ENCODE measurements at places on chromosomes 3 and 15.
A peak's percentile ranks its signal among the peaks of the same experiment; 100 is the strongest.

DNA sequence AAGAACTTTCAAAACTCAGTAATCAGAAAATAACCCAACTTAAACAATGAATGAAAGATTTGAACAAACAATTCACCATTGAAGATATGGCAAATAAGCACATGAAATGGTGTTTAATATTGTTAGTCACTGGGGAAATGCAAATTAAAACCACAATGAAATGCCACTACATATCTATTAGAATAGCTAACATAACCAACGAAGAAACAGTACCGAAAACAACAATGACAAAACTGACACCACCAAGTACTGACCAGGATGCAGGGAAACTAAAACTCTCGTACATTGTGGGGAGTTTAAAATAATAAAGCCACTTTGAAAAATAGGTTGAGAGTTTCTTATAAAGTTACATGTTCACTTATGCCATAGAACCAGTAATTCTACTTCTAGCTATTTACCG, 69.1 kb downstream of the KBTBD8 start:
- DNase-seq = no peak

DNA sequence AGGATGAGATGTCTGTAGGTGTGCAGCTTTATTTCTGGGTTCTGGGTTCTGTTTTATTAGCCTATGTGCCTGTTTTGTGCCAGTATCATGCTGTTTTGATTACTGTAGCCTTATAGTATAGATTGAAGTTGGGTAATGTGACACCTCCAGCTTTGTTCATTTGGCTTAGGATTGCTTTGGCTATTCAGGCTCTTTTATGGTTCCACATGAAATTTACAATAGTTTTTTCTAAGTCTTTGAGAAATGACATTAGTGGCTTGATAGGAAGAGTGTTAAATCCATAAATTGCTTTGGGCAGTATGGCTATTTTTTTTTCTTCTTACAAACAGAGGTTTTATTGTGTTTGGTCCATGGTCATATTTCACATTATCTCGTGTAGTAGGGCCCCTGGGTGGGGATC, 285.8 kb upstream of the GADL1 start:
- no peak for DNase-seq

- DNase-seq = peak; percentile 7
Observed at GRCh38 chr15:64571857-64572291, 111.5 kb downstream of the ZNF609 start.

GRCh38 chr3:174232658-174233429, 626.3 kb upstream of the NAALADL2 start:
- no peak for DNase-seq

DNA sequence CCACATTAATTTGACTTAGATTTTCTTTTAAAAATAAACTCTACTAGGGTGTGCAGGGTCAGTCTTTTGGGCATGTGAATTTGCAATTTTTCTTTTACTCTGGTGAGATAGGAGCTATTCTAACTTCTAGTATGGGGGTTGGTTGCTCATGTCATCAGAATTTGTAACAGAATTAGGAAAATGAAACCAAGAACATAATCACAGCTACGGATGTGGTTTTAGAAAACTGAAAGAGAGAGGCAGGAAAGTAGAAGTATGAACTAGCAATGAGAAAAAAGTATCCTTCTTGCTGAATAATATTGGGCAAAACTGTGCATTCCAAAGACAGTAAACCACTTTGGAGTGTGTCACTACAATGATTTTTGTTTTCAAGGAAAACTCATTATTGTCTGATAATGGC, 43.3 kb downstream of the ADPGK start:
- DNase-seq = peak; percentile 14

DNA sequence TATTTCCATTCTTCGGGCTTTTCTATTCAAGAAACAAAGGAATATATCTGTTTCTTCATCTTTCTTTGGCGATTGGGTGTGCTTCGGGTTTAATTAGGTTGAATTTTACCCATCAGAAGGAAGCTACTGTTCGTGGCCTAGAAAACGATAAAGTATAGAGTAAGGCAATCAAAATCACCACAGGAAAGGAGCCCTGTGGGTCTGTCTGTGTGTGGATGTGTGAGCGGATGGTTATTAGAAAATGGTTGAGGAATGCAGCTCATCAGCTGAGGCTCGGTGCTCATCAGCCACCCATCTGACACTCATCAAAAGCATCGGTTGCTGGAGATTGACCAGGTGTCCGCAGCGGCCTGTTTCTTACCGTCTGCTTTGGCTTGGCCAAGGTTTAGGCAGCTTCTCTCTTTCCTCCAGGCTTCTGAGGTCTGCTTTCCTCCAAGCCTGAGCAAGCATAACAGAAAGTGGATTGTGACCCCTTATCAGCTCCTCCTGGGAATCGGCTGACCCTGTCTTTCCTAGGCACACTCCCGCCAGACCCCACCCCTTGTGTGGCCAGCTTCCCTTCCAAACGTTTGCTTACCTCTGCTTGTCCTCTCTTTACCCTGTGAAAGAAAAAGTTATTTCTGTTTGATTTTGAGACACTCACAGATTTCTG, 17.6 kb upstream of the ISLR start:
- no peak for DNase-seq

- peak; percentile 99 for DNase-seq
Observed at GRCh38 chr3:52062505-52062904, 6.1 kb upstream of the DUSP7 start.

GRCh38 chr3:145359040-145359439, 801.9 kb downstream of the PLOD2 start:
- DNase-seq = no peak
